ENCODE measurements at places on chromosomes 11 and 22.

GRCh38 chr11:119810478-119811232, 81.7 kb upstream of the NECTIN1 start:
- no peak for DNase-seq

GRCh38 chr22:30721741-30722140, 27.1 kb downstream of the OSBP2 start:
- DNase-seq, result no peak

GRCh38 chr11:61887839-61888494, 3.4 kb downstream of the FADS3 start:
- DNase-seq, result no peak

GRCh38 chr11:16779436-16779835, 41.0 kb downstream of the C11orf58 start:
- no peak for DNase-seq

GRCh38 chr11:10746871-10747270, 4.2 kb upstream of the CTR9 start:
- DNase-seq, result no peak

- DNase-seq, result no peak
Measured at GRCh38 chr11:82790723-82791484, 57.2 kb upstream of the FAM181B start.

GRCh38 chr11:19828382-19829108, 115.9 kb downstream of the NAV2 start:
- DNase-seq, result no peak

- DNase-seq, result no peak
Measured at GRCh38 chr11:34773826-34774225, 142.4 kb downstream of the APIP start.

DNA sequence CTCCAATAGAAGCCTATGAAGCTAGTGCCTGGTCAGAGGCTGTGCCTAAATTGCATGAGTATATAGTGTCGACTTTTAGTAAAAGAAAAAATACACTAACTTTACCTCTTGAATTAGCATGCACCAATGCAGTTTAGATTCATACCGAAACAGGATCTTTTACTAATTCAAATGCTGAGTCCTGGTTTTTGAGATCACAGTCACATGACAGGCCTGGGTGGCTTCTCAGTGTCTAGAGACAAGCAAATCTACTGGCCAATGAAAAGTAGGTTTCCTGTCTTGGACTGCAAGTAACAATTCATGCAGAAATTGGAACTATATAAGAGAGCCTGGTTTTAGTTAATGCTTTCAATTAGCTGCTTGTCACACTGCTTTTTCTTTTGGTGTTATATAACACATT, 7.2 kb downstream of the ARHGEF12 start:
- DNase-seq, result no peak

DNA sequence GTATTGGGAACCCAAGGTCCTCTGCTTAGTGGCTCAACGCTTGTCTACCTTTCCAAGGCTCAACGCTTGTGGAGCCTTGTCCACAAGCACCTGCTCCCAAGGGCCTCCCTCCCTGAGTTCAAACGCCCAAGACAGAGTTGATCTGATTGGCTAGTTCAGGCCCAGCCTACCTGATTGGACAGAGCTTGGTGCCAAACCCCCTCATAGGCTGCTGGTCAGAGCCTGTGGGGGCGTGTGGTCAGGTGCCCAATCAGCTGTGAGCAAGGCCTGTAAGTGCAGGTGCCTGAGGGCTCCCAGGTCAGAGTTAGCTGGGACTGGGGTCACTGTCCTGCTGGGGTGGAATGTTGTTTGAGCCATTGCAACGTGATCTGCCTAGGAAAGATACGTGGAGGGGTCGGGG, 16.9 kb upstream of the TMPRSS6 start:
- DNase-seq, result no peak

- no peak for DNase-seq
Measured at GRCh38 chr22:45997077-45997776, 20.3 kb upstream of the WNT7B start.

- DNase-seq, result no peak
Measured at GRCh38 chr22:17941471-17942406, 82.6 kb downstream of the MICAL3 start.

- DNase-seq, result no peak
Measured at GRCh38 chr11:127000981-127001380, 411 bp upstream of the KIRREL3 start.

- DNase-seq, result no peak
Measured at GRCh38 chr11:76250520-76251225, 44.4 kb upstream of the WNT11 start.

DNA sequence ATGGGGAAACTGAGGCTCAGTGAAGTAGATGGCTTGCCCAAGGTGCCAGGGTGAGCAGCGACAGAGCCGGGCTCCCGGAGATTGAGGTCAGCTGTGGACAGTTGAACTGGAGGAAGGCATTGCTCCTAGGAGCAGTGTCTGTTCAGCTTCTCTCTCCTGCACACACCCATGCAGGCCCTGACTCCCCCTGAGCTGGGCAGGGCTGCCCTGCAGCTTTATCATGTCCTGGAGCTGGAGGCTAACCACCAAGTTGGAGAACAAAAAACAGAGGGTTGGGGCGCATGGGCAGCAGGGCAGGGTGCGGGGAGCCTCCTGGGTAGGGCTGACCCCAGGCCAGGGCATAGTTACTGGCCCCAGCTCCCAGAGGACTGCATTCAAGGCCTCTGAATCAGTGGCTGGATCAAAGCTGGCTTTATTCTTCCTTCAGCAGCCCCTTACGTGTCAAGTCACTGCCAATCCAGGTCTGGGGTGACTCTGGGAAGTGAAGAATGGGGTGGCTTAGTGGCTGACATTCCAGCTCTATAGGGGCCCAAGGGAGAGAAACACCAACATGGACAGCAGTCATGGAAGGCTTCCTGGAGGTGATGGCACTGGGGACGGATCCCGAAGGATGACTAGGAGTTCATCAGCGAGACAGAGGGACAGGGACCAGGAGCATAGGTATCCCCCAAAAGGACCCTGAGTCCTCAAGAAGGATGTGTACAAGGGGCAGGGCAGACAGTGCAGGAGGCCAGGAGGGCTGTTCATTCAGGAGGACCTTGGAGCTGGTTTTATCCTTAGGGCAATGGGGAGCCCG, 83.8 kb downstream of the CACNA1I start:
- DNase-seq, result no peak

DNA sequence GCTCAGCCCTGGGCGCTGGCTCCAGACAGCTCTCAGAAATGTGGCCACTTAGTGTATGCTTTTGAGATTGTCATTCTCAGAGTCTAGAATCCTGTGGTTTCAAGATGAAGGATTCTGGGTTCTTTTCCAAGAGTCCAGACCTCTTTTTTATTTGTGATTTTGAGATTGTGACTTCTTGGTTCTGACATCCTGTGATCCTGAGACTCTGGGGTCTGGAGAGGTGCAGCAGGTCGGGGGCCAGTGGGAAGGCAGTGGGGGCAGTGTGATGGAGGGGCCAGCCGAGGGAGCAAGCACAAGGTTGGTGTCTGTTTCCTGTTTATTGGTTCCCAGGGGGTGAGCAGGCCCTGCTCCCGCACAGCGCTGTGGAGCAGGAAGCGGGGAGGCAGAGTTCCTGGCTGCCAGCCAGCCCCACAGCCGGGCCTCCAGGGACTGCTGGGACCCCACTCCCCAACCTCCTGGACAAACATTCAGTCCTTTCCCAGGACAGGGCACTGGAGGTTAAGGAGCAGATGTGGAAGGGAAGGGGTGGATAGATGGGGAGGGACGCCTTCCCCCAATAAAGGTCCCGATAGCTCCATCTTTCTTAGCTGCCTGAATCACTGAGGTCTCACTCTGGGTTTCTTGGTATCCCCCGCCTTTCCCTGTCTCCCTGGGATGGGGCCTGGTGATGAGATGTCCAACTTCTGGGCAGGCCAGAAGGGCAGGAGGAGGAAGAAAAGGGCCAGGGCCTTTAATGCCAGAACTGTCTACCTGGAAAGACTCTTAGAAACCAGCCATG, 13.7 kb downstream of the ARHGEF17 start:
- DNase-seq, result no peak

- no peak for DNase-seq
Measured at GRCh38 chr11:124793466-124794278, 6.5 kb downstream of the MSANTD2 start.

DNA sequence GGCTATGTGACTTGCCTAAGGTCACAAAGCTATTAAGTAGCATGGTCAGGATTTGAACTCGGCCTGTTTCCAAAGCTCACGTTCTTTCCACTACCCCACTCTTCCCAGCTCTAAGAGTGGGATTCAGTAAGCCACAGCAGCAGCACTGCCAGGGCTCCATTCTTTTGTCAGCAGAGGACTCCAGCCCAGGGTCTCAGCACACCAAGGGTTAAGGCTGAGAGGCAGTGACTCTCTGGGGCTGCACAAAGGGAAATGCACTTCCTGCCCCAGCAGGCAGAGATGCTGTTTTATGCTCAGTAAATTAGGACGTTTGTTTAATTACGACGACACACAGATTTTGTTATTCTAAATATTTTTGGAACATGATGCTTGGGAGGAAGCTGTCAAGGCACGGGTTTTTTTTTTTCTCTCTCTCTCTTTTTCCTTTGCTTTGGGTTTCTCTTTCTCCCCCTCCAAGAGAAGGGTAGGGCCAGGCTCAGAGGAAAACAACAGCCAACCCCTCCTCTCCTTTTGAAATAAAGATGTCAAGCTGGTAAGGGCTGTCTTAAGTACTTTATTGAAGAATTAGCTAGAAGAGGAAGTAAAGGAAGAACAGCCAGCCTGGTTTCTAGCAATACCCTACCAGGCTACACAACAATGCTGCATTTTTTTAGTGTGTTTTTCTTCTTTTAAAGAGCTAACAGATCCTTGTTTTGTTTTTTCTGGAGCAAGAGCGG, 2.8 kb downstream of the MYH9 start:
- no peak for DNase-seq

- no peak for DNase-seq
Measured at GRCh38 chr22:35335468-35335867, 35.8 kb downstream of the TOM1 start.
